Left lobe of liver (tissue), 2 donors: ENCODE measurements at places on chromosomes 7 and 10. TPM values are rescaled to one million over a fixed set of nuclear protein-coding genes. Genes with fewer than 3 reads are reported as not detected.
A peak's percentile ranks its signal among the peaks of the same experiment; 100 is the strongest.

DNA sequence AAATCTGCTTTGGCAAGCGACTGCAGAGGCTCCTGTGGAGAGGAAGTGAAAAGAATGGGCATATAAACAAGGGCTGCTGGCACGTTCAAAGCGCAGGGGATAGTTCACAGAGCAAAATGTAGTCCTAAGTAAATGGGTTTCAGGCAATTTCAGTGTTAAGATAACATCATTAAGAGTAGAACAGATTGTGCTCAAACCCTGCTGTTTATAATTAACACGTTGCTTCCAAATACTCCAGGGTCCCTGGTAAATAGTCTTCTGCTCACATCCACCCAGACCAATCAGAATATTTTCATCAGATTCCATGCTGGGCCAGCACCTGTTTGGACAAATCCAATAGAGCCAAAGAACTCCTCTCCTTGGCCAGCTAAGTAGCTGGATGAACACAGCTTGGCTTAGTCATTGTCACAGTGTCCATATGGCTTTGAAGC lies 81.4 kb downstream of the ORC5 start:
- DNase-seq = no peak

DNA sequence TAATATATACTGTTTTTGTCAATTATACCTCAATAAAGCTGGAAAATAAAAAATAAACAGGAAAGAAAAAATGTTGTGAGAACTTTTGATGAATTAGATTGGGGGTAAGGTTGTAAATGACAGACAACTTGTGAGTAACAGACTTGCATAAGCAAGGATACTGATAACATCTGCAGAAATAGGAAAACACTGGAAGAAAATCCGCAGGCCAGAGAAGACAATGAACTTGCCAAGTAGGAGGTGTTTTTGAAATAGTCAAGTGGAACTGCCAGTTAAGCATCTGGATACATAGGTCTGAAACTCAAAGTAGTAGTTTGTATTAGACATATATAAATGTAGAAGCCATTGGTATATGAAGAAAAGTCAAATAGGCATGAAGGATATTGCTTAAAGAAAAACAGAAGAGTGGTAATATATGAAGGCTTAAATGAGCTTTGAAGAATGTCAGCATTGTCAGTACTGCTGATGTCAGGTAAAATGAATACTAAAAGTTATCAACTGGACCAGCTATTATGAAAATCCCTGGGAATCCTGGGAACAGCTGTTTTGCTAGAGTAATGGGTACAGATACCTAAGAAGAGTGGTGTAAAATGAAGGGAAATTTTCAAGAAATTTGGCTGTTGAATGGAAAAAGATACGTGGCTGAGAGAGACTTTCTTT lies 58.7 kb downstream of the DNAJC1 start:
- no peak for DNase-seq

GRCh38 chr10:47024399-47025252 lies 113.4 kb downstream of the PTPN20 start:
- DNase-seq = peak; percentile 69

DNA sequence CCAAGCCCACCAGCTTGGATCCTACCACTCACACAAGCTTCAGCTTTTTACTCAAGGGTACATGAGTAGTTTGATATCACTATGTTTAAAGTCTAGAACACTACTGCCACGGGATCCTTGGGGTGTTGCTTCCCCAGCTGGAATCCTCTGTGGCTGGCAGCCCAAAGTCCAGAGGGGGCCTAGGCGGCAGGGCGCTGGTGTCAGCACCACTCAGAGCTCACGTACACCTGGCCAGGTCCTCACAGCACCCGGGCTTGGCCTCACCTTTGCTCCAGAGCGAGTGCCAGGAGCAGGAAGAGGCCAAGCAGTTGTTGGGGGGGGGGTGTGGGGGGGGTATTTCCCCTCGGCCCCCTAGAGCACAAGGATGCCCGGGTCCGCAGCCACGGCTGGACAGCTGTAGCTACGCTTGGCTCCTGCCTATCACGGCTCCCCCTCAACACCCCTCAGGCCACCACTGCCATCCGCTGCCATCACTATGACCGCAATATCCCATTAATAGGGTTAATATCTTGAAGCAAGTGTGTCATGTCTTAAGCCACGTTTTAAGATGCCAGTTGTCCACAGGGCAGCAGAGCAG lies 17.0 kb downstream of the ZDHHC6 start:
- DNase-seq = peak; percentile 46

The EFCAB10 gene
- not detected for total RNA-seq

The GPAM gene
- 276 TPM for total RNA-seq

- no peak for DNase-seq
Observed at GRCh38 chr7:31051598-31052486, at the start of gene ADCYAP1R1. ADCYAP1R1 (plus strand) TSS chr7:31052308; CDS start chr7:31063265, 10,957 bp downstream.

GRCh38 chr7:151038951-151039849 lies 9.1 kb upstream of the ASIC3 start:
- DNase-seq = no peak

The OPN4 gene
- total RNA-seq = not detected

The ARHGAP19 gene
- total RNA-seq = 4.1 TPM

The SYCE1 gene
- 2.4 TPM for total RNA-seq

DNA sequence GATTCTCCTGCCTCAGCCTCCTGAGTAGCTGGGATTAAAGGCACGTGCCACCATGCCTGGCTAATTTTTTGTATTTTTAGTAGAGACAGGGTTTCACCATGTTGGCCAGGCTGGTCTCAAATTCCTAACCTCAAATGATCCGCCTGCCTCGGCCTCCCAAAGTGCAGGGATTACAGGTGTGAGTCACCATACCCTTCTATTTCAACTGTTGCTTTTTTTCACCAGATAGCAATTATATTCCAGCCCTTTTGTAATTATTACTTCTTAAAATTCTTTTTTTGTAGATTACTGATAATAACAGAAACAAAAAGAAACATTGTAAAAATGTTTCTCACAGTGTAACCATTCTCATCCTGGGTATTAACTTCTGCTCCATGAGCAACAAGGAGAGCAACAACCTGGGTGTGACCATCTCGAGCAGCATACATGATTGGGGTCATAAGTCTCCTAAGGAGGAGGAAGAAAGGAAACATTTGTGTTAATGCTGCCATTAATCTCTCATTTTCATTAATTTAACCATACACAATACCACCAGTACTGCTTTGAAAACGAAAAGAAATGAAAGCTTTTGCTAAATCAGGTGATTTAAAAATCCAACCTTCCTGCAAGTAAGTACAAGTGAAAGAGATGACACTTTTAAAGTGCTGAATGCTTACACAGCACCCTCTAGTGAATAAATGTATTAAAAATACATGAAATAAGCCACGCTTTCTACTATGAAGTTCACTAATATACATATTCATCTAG lies 41.8 kb downstream of the ASZ1 start:
- DNase-seq = no peak

DNA sequence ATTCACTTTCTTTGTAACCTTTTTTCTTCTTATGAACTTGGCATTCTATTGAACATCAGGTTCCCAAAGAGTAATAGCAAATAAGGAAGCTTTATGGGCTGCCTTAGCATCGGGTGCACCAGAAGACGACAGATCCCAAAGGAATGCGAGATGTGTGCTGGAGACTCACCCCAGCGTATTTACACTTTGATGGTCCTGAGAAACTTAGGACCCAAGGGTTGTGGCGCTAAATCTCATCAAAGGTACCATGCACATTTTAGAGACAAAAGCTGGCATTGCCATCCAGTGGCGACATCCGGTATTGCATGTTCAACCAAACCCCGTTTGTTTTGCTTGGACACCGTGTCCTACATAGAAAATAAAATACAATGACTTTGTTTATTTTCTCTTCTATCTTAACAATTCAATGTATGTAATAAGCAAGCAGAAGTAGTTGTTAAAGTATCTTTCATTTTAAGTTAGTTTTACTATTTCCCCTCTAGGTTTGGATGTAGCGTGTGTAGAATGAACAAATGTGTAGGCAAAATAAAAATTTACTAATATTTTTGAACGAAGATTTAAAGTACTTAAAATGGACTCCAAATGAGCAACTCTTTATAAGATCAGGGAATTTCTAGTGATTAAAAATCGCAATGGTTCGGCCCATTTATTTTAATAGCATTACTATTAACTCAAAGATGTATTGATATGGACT lies 1154.8 kb downstream of the GATA3 start:
- peak; percentile 52 for DNase-seq

GRCh38 chr10:45379891-45380540 lies 6.0 kb downstream of the ALOX5 start:
- peak; percentile 48 for DNase-seq

The HOXA1 gene
- total RNA-seq = 0.08 TPM

The HDAC9 gene
- total RNA-seq = 2.1 TPM

DNA sequence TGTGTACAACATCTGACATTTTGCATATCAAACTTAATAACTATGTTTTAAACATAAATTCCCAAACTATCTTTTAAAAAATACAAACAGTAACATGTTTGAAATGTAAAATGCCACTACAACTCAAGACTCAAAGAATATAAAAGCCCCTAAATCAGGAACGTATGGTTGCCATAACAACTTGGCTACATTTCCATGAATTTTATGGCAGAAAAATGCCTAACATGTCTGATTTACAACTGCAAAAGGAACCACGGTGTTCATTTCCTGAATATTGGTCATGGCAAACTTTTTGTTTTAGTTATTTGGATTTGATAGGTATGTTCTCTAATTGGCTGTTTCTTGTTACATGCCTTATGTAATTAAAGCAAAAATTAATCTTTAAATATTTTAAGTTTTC lies 2.0 kb downstream of the SOSTDC1 start:
- no peak for DNase-seq

DNA sequence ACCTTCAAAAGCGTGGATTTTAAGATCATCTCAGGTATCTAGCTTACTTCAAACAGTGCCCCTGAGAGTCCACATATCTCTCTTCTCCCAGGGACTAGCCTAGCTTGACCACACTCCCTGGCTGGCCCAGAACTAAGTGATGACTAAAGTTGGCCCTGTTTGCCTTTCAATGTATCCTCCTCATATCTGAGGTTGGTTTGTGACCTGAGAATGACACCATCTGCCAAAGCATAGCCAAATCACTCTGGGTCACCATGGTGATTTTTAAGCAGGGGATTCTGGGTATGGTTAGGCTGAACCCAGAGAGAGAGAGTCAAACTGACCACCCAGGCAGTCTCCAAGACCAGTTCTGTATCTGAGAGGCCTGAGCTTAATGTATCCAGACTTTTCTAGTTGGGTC lies 16.2 kb downstream of the CNNM1 start:
- DNase-seq = no peak

- no peak for DNase-seq
Observed at GRCh38 chr7:574661-575395, 55.2 kb upstream of the PDGFA start.

The INSYN2A gene
- total RNA-seq = not detected
